T-helper 1 cell (primary cell): ENCODE measurements at places on chromosomes 3 and 15.

GRCh38 chr3:69178082-69178481 is 55.7 kb upstream of the LMOD3 start:
- DNase-seq = no peak

- DNase-seq = no peak
Observed at GRCh38 chr3:159897331-159898075, 91.1 kb upstream of the IL12A start.

DNA sequence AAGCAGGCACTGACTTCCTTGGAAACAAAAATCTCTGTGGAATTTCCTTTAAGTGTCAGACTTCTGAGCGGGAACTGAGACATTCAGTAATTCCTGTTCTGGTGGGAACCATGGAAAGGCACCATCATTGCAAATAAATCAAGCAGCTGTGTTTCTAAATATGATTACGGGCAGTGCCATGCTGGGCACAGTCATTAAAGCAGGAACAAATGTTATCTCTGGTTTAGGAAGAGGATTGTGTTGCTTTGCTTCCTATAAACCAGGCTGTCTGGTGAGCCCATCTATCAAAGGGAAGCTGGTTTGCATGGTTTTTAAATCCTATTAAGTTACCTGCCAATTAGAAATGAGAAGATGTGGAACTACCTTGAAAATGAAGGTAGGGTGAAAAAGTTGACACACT is 86.7 kb downstream of the EBLN2 start:
- DNase-seq = no peak

GRCh38 chr15:99452010-99452409 is 113.8 kb upstream of the MEF2A start:
- no peak for DNase-seq

- DNase-seq = no peak
Observed at GRCh38 chr3:111246967-111247760, 175.5 kb downstream of the NECTIN3 start.
